ENCODE measurements at places on chromosomes 12 and 14. TPM values are rescaled to one million over a fixed set of nuclear protein-coding genes. Genes with fewer than 3 reads are reported as not detected.

The EGLN3 gene
- 9.5 TPM for total RNA-seq

The ARHGAP9 gene
- total RNA-seq, result 2.8 TPM

The PLEKHD1 gene
- total RNA-seq, result 2.0 TPM

The PLD4 gene
- total RNA-seq, result 0.05 TPM

The AKAP6 gene
- total RNA-seq, result 2.9 TPM

The RNF212B gene
- not detected for total RNA-seq

The CLEC1B gene
- not detected for total RNA-seq

DNA sequence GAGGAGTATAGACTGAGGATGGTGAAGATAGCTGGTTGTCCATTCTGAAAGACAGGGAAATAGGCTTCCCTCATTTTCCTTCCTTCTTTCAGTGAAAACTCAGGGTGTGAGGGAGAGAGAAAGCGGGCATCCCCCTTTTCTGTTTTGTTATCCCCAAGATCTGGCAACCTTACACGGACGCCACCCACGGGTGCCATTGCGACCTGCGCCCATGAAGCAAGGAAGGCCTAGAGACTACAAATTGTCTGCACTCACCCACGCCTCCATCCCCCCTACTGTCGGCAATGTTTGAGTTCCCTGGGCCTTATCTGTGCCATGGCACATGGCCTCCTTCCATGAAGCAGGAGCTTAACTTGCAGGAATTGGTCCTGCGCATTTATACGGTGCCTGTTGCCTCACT, 115.0 kb upstream of the IGF1 start:
- DNase-seq, result no peak
- no peaks in the 10 kb centered on the region for H3K36me3 ChIP-seq
- peaks cover 10% of the 10 kb centered on the region for H3K27me3 ChIP-seq
- no peak overlapping the region for H3K4me3 ChIP-seq
- no peaks in the 10 kb centered on the region for H3K4me1 ChIP-seq

DNA sequence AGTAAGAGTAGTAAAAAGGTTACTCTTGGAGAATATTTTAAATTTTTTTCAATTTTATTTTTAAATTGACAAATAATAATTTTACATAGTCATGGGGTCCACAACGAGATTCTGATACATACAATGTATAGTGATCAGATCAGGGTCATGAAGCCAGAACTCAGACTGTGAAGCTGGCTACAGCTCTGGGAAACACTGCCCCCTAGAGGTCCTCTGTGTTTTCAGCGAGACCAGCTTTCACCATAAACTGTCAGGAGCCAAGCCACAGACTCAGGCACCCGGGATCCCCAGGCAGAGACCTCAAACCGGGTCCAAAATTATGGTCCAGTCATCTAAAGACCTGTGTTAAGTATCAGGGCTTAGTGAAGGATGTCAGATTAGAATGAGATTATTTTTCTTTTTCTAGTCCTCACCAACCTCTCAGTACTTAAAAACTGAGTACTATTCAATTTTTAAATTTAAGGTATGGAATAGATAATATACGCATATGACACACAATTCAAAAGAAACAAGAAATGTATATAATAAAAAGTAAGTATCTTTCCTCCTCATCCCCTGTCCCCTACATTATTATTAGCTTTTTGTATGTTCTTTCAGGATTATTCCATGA, 397.1 kb downstream of the MDGA2 start:
- no peaks in the 10 kb centered on the region for H3K36me3 ChIP-seq
- peaks cover 2% of the 10 kb centered on the region for H3K4me1 ChIP-seq
- peak; percentile 27 for DNase-seq
- no peak overlapping the region for H3K27ac ChIP-seq
- H3K4me3 ChIP-seq, result no peak overlapping the region

- no peak overlapping the region for H3K27ac ChIP-seq
- H3K4me1 ChIP-seq, result no peaks in the 10 kb centered on the region
- no peak for DNase-seq
- no peak overlapping the region for H3K4me3 ChIP-seq
- no peaks in the 10 kb centered on the region for H3K27me3 ChIP-seq
Measured at GRCh38 chr12:76470028-76470939, 89.3 kb downstream of the OSBPL8 start.

- peaks cover 11% of the 10 kb centered on the region for H3K4me1 ChIP-seq
- no peaks in the 10 kb centered on the region for H3K27me3 ChIP-seq
- H3K27ac ChIP-seq, result no peak overlapping the region
- H3K4me3 ChIP-seq, result no peak overlapping the region
Measured at GRCh38 chr12:68896881-68897540, 36.0 kb downstream of the CPM start.

DNA sequence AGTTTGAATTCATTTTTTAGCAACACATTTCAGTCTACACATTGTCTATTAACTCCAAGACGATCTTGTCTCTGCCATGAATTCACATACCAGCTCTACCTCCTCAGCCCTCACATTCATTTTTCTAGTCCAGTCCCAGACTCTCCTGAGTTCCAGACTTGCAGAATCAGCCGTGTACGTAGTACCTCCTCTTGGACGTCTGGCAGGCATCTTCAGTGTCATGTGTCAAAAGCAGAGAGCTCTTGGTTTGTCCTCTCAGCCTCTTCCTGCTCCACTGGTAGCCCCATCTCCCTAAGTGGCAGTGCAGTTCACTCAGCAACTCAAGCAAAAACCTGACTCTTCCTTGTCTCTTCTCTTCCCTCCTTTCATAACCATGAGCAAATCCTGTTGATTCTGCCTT, 14.5 kb upstream of the TCTN2 start:
- H3K4me1 ChIP-seq, result no peaks in the 10 kb centered on the region
- H3K4me3 ChIP-seq, result no peak overlapping the region
- no peak for DNase-seq

DNA sequence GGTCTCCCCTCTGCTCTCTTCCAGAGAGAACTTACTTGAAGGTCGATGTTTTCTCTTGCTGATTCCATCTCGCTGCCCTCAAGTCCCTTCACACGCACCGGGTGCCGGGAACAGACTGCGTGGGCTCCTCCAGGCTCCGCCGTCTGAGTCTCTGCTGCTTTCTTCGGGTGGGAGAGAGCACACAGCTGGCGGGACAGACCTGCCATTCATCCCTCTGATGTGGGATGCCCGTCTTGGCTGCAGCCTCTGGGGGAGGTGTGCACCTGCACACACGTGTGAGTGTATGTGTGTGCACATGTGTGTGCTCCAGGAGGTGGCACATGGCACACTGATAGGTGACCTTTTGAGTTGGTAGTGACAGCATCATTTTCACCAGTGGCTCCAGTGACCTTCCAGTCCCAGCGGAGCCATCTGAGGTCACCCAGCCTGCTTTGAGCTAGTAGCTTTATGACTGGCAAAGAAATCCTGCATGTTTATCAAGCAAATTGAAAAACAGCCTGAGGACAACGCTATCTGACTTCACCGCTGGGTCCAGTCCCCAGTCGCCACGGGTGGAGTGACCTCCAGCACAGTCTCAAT, at the start of gene NINJ2:
TSS of gene NINJ2 (minus strand) at position 153 of the 579 bp plus-strand sequence. CDS start at position 68, 85 bp downstream.
- H3K36me3 ChIP-seq, result no peaks in the 10 kb centered on the region
- H3K4me1 ChIP-seq, result peaks cover 11% of the 10 kb centered on the region
- H3K27me3 ChIP-seq, result peaks cover 36% of the 10 kb centered on the region
- no peak for DNase-seq
- H3K4me3 ChIP-seq, result no peak within 1 kb of the TSS
- H3K27ac ChIP-seq, result no peak within 1 kb of the TSS

- H3K36me3 ChIP-seq, result no peaks in the 10 kb centered on the region
- H3K4me1 ChIP-seq, result peaks cover 4% of the 10 kb centered on the region
- no peaks in the 10 kb centered on the region for H3K27me3 ChIP-seq
- DNase-seq, result no peak
- H3K4me3 ChIP-seq, result no peak overlapping the region
Measured at GRCh38 chr14:48401321-48401720, 725.9 kb upstream of the MDGA2 start.

DNA sequence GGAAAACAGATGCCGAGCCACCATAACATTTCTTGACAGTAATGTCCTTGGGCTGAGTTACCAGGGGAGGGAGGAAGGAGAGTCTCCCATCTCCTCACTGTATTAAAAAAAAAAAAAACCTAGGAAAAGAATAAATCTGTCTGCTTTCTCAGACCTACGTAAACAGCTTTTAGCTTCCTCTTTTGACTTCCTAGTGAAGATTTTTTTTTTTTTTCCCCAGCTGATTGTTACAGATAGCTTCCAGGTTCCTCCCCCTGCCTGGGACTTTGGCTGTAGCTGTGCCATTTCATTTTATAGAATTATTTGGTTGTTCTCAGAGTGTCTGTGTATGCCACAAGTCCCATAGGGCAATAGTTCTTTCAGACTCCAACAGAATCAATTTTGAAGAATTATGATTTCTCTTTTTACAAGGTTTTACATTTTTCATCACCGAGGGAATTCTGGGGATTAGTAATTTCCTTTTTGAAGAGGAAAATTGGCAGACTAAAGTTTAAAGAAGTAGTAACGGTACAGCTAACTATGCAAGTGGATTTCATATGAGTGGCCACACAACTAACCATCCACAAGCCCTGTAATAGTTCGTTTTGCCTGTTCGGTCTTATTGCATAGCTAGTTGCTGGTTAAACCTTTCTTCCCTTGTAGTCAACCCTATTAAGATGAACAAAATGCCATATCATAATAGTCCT, 23.1 kb upstream of the GNS start:
- peaks cover under 1% of the 10 kb centered on the region for H3K36me3 ChIP-seq
- H3K4me3 ChIP-seq, result peak overlapping the region; percentile 78
- H3K27me3 ChIP-seq, result peaks cover 55% of the 10 kb centered on the region
- no peak overlapping the region for H3K27ac ChIP-seq
- H3K4me1 ChIP-seq, result peaks cover 10% of the 10 kb centered on the region
- no peak for DNase-seq

- DNase-seq, result no peak
- peaks cover 10% of the 10 kb centered on the region for H3K4me1 ChIP-seq
- no peak overlapping the region for H3K27ac ChIP-seq
Measured at GRCh38 chr14:54515670-54516069, 6.0 kb downstream of the CGRRF1 start.

DNA sequence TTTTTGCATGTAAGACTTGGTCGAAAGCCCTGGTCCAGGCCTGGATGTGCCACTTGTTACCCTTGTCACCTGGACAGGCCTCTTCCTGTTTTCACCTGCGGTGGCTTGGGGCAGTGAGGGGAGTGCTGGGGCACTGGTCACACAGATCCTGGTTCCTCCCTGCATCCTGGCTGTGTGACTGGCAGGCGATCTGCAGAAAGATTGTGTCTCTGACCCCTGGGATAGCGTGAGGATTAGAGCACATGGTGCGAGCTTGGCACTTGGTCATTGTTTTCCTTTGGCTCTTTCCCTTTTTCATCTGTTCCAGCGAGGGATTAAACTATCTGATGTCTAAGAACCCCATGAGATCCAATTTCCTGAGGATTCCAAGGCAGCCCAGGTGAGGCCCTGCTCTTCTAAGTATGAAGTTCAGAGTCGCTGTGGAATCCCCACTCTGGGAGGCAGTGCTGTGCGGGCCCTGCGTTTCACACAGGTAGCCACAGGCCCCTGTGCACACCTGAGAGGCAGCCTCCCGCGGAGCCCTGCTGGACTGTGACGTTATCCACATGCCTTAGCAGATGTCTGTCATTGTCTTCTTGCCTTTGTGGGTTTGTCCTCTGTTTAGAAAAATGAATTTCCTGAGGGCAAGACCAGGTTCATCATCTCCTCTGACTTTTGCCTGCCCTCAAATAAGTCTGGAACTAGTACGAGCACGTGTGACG, 288.4 kb downstream of the CACNA1C start:
- H3K27me3 ChIP-seq, result peaks cover 29% of the 10 kb centered on the region
- no peaks in the 10 kb centered on the region for H3K36me3 ChIP-seq
- no peak overlapping the region for H3K27ac ChIP-seq
- H3K4me1 ChIP-seq, result no peaks in the 10 kb centered on the region

DNA sequence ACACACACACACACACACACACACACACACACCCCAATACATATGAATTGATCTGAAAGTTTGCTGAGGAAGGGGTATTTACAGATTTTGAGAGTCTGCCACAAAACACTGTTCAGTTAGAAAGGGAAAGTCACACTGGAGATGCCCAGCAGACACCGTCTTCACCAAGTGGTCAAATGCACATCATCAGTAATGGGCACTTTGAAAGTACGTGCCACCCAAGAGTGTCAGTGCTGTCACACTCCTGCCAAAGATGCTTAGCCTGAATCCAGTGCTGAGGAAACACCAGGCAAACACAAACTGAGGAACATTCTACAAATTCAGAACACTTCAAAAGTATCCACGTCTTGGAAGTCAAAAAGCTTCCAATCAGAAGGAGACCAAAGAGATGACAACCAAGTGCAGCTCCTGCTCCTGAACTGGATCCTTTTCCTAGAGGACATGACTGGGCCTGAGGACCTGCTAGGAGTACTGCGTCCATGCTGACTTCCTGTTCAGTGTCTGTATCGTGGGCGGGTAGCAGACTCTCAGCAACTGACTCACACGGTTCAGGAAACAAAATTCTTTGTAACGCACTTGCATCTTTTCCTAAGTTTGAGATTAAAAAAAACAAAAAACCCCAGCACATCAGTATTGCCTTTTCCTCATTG, 18.6 kb downstream of the PSMC1 start:
- DNase-seq, result no peak
- no peak overlapping the region for H3K4me3 ChIP-seq
- no peak overlapping the region for H3K27ac ChIP-seq
- H3K27me3 ChIP-seq, result no peaks in the 10 kb centered on the region

GRCh38 chr14:23431486-23431885, 4.0 kb downstream of the MYH7 start:
- no peak overlapping the region for H3K27ac ChIP-seq
- H3K4me1 ChIP-seq, result peaks cover 12% of the 10 kb centered on the region
- no peak overlapping the region for H3K4me3 ChIP-seq
- DNase-seq, result no peak

DNA sequence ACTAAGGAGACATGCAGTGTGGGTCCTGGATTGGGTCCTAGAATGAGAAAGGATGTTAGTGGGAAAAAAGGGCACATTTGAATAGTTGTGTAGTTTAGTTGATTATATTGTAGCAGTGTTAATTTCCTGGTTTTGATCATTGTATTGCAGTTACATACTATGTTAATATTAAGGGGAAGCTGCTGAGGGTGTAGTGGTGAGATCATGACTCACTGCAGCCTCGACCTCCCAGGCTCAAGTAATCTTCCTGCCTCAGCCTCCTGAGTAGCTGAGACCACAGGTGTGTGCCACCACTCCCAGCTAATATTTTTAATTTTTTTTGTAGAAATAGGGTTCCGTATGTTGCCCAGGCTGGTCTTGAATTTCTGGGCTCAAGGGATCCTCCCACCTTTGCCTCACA, 21.7 kb downstream of the BORCS5 start:
- H3K4me1 ChIP-seq, result peaks cover 12% of the 10 kb centered on the region
- peaks cover 12% of the 10 kb centered on the region for H3K36me3 ChIP-seq
- no peak for DNase-seq
- no peaks in the 10 kb centered on the region for H3K27me3 ChIP-seq
- H3K27ac ChIP-seq, result no peak overlapping the region
- H3K4me3 ChIP-seq, result no peak overlapping the region

- H3K4me1 ChIP-seq, result no peaks in the 10 kb centered on the region
- no peaks in the 10 kb centered on the region for H3K27me3 ChIP-seq
- no peak overlapping the region for H3K4me3 ChIP-seq
- no peak for DNase-seq
- H3K36me3 ChIP-seq, result no peaks in the 10 kb centered on the region
- no peak overlapping the region for H3K27ac ChIP-seq
Measured at GRCh38 chr12:82407481-82407880, 49.2 kb downstream of the METTL25 start.

GRCh38 chr12:112283546-112283945, 98.7 kb downstream of the HECTD4 start:
- no peaks in the 10 kb centered on the region for H3K4me1 ChIP-seq
- H3K27me3 ChIP-seq, result no peaks in the 10 kb centered on the region
- no peak for DNase-seq
- no peak overlapping the region for H3K27ac ChIP-seq
- H3K36me3 ChIP-seq, result peaks cover 4% of the 10 kb centered on the region

GRCh38 chr14:77032491-77032843, 4.0 kb upstream of the IRF2BPL start:
- no peaks in the 10 kb centered on the region for H3K36me3 ChIP-seq
- no peaks in the 10 kb centered on the region for H3K27me3 ChIP-seq
- peak overlapping the region; percentile 67 for H3K4me3 ChIP-seq
- peaks cover 52% of the 10 kb centered on the region for H3K4me1 ChIP-seq

Measured in progenitor cell of endocrine pancreas (in vitro differentiated cells).